H9 (cell line): ENCODE measurements at places on chromosomes 12 and 14. TPM values are rescaled to one million over a fixed set of nuclear protein-coding genes. Genes with fewer than 3 reads are reported as not detected.
A peak's percentile ranks its signal among the peaks of the same experiment; 100 is the strongest.

Gene PRB2
- not detected in 2 replicates for total RNA-seq

Gene TMTC1
- total RNA-seq = 16.1 TPM in 2 replicates

Gene SLC17A8
- total RNA-seq = not detected in 2 replicates

Gene OVCH1
- total RNA-seq = not detected in 2 replicates

Gene AICDA
- total RNA-seq = 0.22 TPM in 1 of 2 replicates, not detected in the other

Gene GLT8D2
- 2.9 and 3.8 TPM in 2 replicates for total RNA-seq

DNA sequence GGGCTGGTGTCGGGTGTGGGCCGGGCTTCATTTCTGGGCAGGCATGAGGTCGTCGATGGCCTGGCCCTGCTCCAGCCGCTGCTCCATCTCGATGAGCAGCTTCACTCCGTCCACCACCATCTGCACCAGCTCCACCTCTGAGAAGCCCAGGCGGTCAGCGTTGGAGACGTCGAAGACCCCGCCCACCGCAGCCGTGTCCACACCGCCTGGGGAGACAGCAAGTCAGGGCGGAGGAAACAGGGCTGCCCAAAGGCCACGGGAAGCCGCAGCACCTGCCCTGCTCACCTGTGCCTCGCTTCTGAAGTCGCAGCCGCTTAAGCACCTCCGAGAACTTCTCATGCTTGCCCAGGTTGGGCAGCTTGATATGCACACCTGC, 2.8 kb downstream of the CKB start:
- no peak for DNase-seq
- H3K27ac ChIP-seq = no peak overlapping the region
- H3K27me3 ChIP-seq = peaks cover 7% of the 10 kb centered on the region; the same call in 1 of the 2 replicates
- peak overlapping the region; percentile 73 for H3K4me3 ChIP-seq
- H3K36me3 ChIP-seq = peaks cover 10% of the 10 kb centered on the region
- H3K4me1 ChIP-seq = no peaks in the 10 kb centered on the region

DNA sequence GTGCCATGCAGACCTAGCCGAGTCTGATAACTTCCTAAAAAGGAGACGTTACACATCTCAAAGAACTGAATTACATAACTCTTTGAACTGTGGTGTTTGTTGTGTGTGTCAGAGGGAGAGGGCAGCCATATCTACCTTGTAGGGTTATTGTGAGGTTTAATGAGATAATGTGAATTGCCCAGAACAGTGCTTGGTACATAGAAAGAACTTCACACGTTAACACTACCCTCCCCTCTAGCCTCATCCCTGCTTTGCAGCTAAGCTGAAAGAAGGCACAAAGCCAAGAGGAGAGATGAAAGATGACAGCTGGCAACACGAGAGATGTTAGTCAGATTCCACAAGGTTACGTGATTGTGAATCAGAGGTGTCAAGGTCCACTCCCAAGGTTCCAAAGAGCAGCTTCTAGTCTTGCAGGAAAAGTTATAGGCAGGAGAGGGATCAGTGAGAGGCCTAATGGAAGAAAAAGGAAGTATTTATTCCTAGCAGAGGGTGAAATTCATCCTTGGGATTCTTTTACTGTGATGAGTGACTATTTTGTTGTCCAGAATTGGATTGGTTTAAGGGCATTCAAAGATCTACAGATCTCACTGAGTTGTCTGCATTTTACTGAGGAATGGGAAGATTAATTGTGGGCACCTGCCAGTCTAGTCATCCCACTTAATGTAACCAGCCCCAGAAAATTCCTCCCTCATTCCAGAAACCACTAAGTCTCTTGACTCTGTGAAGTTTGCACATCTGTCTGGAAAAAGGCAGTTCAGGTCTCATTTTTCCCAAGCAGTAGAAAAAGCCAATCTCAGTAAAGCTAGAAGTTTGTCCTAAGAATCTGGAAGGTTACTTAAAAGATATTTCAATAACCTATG, 25.9 kb upstream of the WNK1 start:
- H3K4me1 ChIP-seq = no peaks in the 10 kb centered on the region; the same call in 1 of the 2 replicates
- H3K36me3 ChIP-seq = no peaks in the 10 kb centered on the region
- H3K4me3 ChIP-seq = no peak overlapping the region
- H3K27me3 ChIP-seq = no peaks in the 10 kb centered on the region
- DNase-seq = no peak

GRCh38 chr12:64890873-64891468, 66.5 kb downstream of the TBC1D30 start:
- H3K27me3 ChIP-seq = no peaks in the 10 kb centered on the region
- no peak for DNase-seq
- H3K4me3 ChIP-seq = no peak overlapping the region

DNA sequence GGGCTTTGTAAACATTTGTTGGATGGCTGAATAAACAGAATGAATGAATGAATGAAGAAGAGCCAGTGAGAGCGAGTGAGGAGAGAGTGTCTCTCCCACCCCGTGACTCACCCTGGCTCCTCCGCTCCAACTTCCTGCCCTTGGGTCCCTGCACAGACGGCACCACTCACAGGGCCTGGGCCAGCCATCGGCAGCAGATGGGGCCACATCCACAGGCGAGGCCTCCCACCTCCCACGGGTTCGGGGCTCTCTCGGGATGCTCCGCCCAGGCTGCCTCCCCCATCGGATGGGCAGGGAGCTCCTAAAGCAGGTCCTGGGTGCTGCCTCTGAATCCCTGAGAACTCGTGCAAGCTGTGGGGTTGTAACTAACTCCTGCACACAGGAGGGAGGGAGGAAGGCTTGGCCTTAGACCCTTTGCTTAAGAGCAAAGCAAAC, 41.3 kb downstream of the CCNK start:
- H3K27me3 ChIP-seq = no peaks in the 10 kb centered on the region
- H3K4me3 ChIP-seq = no peak overlapping the region; the same call in 2 of the 3 replicates
- H3K36me3 ChIP-seq = peaks cover 13% of the 10 kb centered on the region
- no peak overlapping the region for H3K27ac ChIP-seq

GRCh38 chr12:90100579-90100978, 391.9 kb upstream of the ATP2B1 start:
- H3K36me3 ChIP-seq = no peaks in the 10 kb centered on the region
- DNase-seq = no peak
- H3K4me3 ChIP-seq = no peak overlapping the region
- no peaks in the 10 kb centered on the region for H3K27me3 ChIP-seq
- no peak overlapping the region for H3K27ac ChIP-seq

GRCh38 chr14:55976219-55976618, 142.0 kb upstream of the PELI2 start:
- H3K36me3 ChIP-seq = no peaks in the 10 kb centered on the region
- H3K4me3 ChIP-seq = no peak overlapping the region
- no peak for DNase-seq
- H3K27me3 ChIP-seq = no peaks in the 10 kb centered on the region
- no peaks in the 10 kb centered on the region for H3K4me1 ChIP-seq
- no peak overlapping the region for H3K27ac ChIP-seq

DNA sequence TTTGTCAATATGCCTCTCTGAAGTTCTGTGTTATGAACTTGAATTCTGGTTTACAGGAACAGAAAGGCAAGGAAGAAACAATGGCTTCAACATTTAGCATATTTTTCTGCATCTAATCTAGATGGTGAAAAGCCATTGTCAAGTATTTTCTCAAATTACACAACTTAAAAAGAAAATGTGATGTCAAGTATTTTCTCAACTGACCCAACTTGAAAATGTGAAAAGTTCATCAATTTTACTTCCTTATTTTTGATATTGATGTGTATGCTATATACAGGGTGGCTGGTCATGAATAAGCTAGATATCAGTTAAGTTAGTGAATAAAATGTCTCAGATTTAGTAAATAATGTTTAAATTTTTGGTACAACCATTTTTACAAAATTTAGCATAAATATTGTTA, 196.7 kb downstream of the ALX1 start:
- DNase-seq = no peak
- H3K27ac ChIP-seq = no peak overlapping the region
- H3K27me3 ChIP-seq = no peaks in the 10 kb centered on the region
- H3K36me3 ChIP-seq = peaks cover 6% of the 10 kb centered on the region

DNA sequence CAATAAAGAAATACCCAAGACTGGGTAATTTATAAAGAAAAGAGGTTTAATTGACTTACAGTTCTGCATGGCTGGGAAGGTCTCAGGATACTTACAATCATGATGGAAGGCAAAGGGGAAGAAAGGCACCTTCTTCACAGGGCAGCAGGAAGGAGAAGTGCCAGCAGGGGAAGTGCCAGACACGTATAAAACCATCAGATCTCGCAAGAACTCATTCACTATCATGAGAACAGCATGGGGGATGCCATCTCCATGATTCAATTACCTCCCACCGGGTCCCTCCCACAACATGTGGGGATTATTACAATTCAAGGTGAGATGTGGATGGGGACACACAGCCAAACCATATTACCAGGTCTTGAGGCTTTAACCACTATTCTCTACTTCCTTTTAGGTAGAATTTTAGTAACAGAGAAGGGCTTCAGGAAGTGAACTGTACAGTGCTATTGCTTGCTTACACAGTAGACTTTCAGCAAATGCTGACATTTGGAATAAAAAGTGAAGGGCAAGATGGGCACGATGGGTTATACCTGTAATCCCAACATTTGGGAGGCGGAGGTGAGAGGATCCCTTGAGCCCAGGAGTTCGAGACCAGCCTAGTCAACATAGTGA, 40.8 kb upstream of the OR4E1 start:
- H3K36me3 ChIP-seq = no peaks in the 10 kb centered on the region
- no peak for DNase-seq
- no peak overlapping the region for H3K4me3 ChIP-seq
- no peaks in the 10 kb centered on the region for H3K4me1 ChIP-seq
- H3K27me3 ChIP-seq = no peaks in the 10 kb centered on the region
- H3K27ac ChIP-seq = no peak overlapping the region

DNA sequence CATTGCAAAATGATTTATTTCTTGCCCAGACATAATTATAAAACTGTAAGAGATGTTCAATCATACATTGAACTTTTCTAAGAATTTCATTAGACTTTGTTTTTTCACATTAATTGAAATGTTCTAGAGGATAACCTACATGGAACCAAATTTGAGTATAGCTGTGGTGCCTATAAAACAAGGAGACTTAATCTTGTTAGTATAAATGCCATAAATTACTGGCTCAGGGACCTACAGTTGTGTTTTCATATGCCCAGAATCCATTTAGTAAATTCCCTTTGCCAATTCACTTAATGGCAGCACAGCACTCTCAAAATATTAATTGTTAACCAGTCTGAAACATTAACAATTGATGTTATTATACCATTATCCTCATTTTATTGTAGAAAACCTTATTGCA, 488.5 kb downstream of the NELL2 start:
- H3K4me1 ChIP-seq = peaks cover 5% of the 10 kb centered on the region; the same call in 1 of the 2 replicates
- no peak for DNase-seq
- no peaks in the 10 kb centered on the region for H3K27me3 ChIP-seq

- peak overlapping the region; percentile 63 for H3K4me3 ChIP-seq
- peak; percentile 27 for DNase-seq
- peaks cover 5% of the 10 kb centered on the region; the same call in 1 of the 2 replicates for H3K27me3 ChIP-seq
These were observed 575 bp downstream of the TRAF3 start for GRCh38 chr14:102777711-102778337.

DNA sequence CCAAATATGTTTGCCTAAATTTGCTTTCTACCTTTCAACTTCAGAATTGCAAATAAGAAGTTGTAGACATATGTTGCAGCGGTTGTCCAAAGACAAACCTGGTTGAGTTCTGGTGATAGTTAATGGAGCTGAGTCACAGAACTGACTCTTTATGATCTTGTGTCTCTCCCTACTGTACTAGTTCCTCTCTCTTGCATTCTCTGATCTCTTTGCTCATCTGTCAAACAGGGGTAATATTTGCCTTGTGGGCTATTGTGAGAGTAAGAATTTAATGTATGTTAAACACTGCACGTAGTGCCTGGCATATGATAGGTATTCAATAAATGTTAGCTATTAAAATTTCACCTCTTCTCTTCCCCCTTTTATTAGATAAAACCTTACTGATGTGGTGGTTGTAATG, 283.5 kb upstream of the RGS6 start:
- no peak for DNase-seq
- no peak overlapping the region for H3K27ac ChIP-seq

- no peak for DNase-seq
- H3K4me3 ChIP-seq = no peak overlapping the region
- H3K27me3 ChIP-seq = no peaks in the 10 kb centered on the region
- no peaks in the 10 kb centered on the region for H3K4me1 ChIP-seq
- no peak overlapping the region for H3K27ac ChIP-seq
- no peaks in the 10 kb centered on the region for H3K36me3 ChIP-seq
These were observed 948.2 kb downstream of the BCL11B start for GRCh38 chr14:98323836-98324235.

GRCh38 chr14:74954232-74954946, 1.0 kb downstream of the PGF start:
- no peak overlapping the region for H3K27ac ChIP-seq
- no peaks in the 10 kb centered on the region; the same call in 1 of the 2 replicates for H3K4me1 ChIP-seq
- H3K36me3 ChIP-seq = no peaks in the 10 kb centered on the region
- DNase-seq = no peak

DNA sequence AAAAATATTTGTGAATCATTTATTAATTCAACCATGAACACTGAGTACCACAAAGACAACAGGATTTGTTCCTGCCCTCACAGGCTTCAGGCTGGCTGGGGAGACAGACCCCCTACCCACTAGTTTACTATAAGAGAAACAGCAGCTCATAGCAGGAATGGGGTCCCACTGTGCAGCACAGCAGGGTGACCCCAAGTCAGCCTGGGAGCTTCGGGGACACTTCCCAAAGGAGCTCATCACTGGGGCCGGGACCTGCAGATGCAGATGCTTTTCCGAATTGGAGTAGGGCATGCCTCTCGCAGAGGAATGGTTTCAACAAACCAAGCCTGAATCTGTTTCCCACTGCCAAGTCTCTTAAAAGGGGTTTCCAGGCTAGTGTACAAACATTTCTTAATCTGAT, 176.2 kb upstream of the PWP1 start:
- H3K27me3 ChIP-seq = no peaks in the 10 kb centered on the region
- peaks cover 4% of the 10 kb centered on the region for H3K4me1 ChIP-seq
- H3K36me3 ChIP-seq = no peaks in the 10 kb centered on the region
- H3K4me3 ChIP-seq = no peak overlapping the region
- no peak for DNase-seq

- no peak overlapping the region for H3K27ac ChIP-seq
- H3K4me1 ChIP-seq = peaks cover 3% of the 10 kb centered on the region; the same call in 1 of the 2 replicates
- H3K4me3 ChIP-seq = no peak overlapping the region
- peaks cover 12% of the 10 kb centered on the region for H3K36me3 ChIP-seq
- DNase-seq = no peak
These were observed 153.7 kb downstream of the TSPAN9 start for GRCh38 chr12:3230758-3231375.
